ENCODE measurements at places on chromosomes 7 and 10.

DNA sequence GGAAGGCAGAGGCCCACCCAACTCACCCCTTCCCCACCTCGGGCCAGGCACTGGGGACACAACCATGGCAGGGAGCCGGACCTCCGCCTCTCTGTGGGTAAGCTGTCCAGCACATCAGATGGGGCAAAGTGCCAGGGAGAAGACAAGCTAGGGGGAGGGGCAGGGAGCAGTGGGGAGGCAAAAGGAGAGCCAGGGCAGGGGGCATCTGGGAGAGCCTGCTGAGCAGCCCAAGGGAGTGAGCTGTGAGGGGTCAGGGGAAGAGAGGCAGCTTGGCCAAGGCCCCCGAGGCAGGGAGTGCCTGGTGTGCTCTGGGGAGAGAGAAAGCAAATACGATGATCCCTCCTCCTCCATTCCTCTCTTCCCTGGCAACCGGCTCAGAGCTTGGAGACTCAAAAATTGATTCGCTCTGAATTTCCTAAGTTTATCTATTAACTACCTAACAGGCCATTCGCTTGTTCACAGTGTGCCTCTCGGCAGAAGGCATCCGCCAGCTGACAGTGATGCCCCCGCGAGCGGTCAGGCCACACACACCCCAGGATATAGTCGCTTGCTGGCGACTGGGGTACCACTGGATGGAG lies 4.5 kb downstream of the CAMK2B start:
- no peak for DNase-seq

GRCh38 chr10:18350340-18350739 lies 210.1 kb downstream of the CACNB2 start:
- no peak for DNase-seq

- DNase-seq, result peak; percentile 67
These were observed 23.2 kb upstream of the ZNF32 start for GRCh38 chr10:43671659-43672531.

- no peak for DNase-seq
These were observed 173.3 kb downstream of the CFTR start for GRCh38 chr7:117652943-117653680.

GRCh38 chr10:48475943-48476278 lies 129.0 kb downstream of the ARHGAP22 start:
- no peak for DNase-seq

DNA sequence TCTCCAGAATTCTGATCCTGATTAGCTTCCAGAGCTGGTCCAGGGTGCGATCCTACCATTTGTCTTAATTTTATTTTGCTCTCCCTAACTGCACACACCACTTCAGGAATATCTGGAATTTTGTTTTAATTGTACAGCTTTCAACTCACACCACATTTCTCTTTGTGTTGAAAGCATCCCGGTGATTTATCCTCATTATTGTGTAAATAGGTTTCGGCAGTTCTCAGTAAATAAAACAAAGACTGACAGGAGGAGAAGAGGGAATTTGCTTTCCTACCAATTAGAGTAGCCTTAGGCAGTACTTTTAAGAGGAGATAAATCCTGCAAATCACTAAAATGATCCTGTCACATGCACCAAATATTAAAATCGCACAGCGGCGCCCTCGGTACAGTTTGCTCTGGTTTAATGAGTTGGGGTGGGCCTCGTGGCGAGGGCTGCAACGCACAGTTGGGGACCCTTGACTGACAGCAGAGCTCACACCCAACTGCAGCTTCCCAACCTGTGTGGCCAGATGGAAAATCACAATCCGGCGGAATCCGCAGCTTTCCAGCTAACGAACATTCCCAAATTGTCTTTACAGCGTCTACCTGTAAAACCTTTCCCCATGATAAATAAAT lies 62.6 kb downstream of the EBF3 start:
- DNase-seq, result no peak
